Osteocyte (in vitro differentiated cells): ENCODE measurements at places on chromosomes 13 and 19. TPM values are rescaled to one million over a fixed set of nuclear protein-coding genes. Genes with fewer than 3 reads are reported as not detected.

Gene SHISA7
- total RNA-seq = not detected in 2 replicates

Gene KMT2B
- 45.1 and 45.3 TPM in 2 replicates for total RNA-seq

Gene ZNF653
- 10.3 and 15.1 TPM in 2 replicates for total RNA-seq

Gene ACP7
- not detected in 2 replicates for total RNA-seq

Gene ZNF530
- 2.4 and 2.8 TPM in 2 replicates for total RNA-seq

Gene ZNF283
- total RNA-seq = 9.8 and 11.5 TPM in 2 replicates

Gene TNFSF9
- 1.4 and 1.5 TPM in 2 replicates for total RNA-seq

Gene CAB39L
- 7.4 and 8.3 TPM in 2 replicates for total RNA-seq

Gene B3GNT8
- 0.35 and 1.5 TPM in 2 replicates for total RNA-seq

Gene ZNF626
- total RNA-seq = 13.2 and 13.3 TPM in 2 replicates

Gene ZNF575
- 6.5 and 6.9 TPM in 2 replicates for total RNA-seq

Gene NACC1
- 40.4 and 45.1 TPM in 2 replicates for total RNA-seq

Gene YJEFN3
- total RNA-seq = 6.1 and 6.3 TPM in 2 replicates

Gene HIF3A
- 77.5 and 101 TPM in 2 replicates for total RNA-seq

Gene LCP1
- 0.08 TPM in 1 of 2 replicates, not detected in the other for total RNA-seq

Gene PSG1
- total RNA-seq = not detected in 2 replicates

Gene DNAAF3
- total RNA-seq = 1.5 and 2.1 TPM in 2 replicates

Gene NUFIP1
- total RNA-seq = 6.9 and 7.8 TPM in 2 replicates

Gene CEACAM20
- total RNA-seq = not detected in 2 replicates

Gene ATP4B
- not detected in 2 replicates for total RNA-seq

Gene AZU1
- total RNA-seq = 0.91 and 1.0 TPM in 2 replicates

Gene SIGLEC6
- total RNA-seq = not detected in 2 replicates

Gene IFI30
- total RNA-seq = not detected in 2 replicates

Gene KIR2DL4
- total RNA-seq = not detected in 2 replicates

Gene LYPD5
- total RNA-seq = not detected in 2 replicates

Gene ZNF66
- 3.9 and 5.7 TPM in 2 replicates for total RNA-seq

Gene SH2D3A
- not detected in 2 replicates for total RNA-seq

Gene ZNF709
- 3.4 and 3.9 TPM in 2 replicates for total RNA-seq

Gene CYP2A7
- not detected in 2 replicates for total RNA-seq

Gene POU2F2
- 0.64 and 1.0 TPM in 2 replicates for total RNA-seq

Gene DHDH
- 0.67 TPM in 1 of 2 replicates, not detected in the other for total RNA-seq

Gene HS6ST3
- total RNA-seq = not detected in 2 replicates

Gene CGB1
- total RNA-seq = not detected in 2 replicates

Gene POSTN
- total RNA-seq = 287 and 349 TPM in 2 replicates

Gene AXL
- total RNA-seq = 250 and 265 TPM in 2 replicates

Gene CRX
- not detected in 2 replicates for total RNA-seq

Gene ZNF441
- total RNA-seq = 6.4 and 6.6 TPM in 2 replicates

Gene CCL25
- total RNA-seq = not detected in 2 replicates

Gene NALCN
- total RNA-seq = 58.3 and 58.8 TPM in 2 replicates

Gene IGFL1
- total RNA-seq = not detected in 2 replicates

Gene INSL3
- not detected in 2 replicates for total RNA-seq

Gene SIGLECL1
- total RNA-seq = not detected in 2 replicates

Gene C1QTNF9
- total RNA-seq = not detected in 2 replicates

Gene ZSWIM9
- total RNA-seq = 5.7 and 6.6 TPM in 2 replicates

Gene SBK3
- not detected in 2 replicates for total RNA-seq

Gene SIGLEC5
- not detected in 2 replicates for total RNA-seq

Gene SYT5
- total RNA-seq = not detected in 2 replicates

Gene CARM1
- total RNA-seq = 66.7 and 70.8 TPM in 2 replicates

Gene ZNF729
- total RNA-seq = not detected in 2 replicates

Gene FPR1
- total RNA-seq = not detected in 2 replicates
